Thoracic aorta (tissue), 2 donors: ENCODE measurements at places on chromosomes 7 and 10. TPM values are rescaled to one million over a fixed set of nuclear protein-coding genes. Genes with fewer than 3 reads are reported as not detected.

The TMEM130 gene
- total RNA-seq: 26.2 TPM

GRCh38 chr10:114402233-114402632, 2.1 kb downstream of the AFAP1L2 start:
- no peak for DNase-seq

DNA sequence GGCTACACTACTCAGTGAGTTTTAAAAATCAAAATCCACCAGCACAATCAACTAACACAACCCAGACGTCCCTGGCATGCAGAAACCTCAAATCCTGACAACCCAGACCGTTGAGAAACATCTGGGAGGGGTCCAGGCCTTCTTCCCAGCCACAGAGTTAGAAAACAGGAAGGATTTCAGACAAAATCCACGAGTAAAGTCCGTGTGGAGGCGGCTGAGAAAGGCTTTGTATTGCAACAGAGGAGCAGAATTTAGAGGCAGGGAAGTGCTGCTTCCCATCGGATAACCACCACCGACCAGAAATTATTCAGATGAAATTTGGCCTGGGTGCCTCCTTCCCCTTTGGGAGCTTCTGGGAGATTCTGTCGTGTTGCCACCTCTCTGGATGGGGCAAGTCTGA, 61.5 kb downstream of the TNS3 start:
- DNase-seq: peak; percentile 53

GRCh38 chr10:79436066-79436849, 9.2 kb downstream of the ZCCHC24 start:
- DNase-seq: no peak

DNA sequence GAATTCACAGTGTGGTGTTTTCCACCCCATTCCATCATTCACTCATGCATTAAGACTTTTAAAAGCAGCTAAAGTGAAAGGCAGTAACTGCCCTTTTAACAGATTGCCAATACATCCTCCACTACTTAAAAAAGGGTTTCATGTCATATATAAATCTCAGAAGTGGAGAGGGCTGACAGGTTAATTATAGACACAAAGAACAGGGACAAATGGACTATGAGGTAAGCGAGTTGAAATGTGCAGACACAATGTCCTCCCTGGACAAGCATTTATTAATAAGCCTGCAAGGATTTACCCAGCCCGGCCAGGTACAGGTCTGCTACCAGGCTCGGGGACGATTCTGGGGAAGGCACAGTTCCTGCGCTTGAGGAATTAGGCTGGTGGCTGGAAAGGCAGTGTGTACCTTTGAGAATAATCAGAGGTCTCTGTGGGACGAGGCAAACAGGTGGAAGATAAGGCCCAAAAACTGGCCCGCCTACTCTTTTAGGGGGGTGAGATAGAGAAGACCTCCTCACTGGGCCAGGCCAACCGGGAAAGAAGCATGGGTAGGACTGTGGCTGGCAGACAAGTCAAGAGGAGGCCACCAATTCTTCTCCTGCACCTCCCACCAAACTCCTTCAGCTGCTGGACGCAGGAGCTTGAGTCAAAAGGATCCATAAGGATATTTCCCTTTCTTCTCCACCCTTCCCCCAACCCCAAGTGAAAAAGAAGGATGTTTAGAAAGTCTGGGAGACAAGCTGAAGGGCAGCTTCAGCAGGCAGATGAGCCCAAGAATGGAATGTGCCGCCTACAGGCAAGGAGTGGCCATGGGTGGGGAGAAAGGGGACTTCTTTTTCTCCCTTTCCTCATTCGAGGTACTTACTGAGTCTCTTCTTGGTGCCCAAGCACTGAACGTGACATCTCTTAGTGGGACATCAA, 1.5 kb downstream of the PDLIM1 start:
- DNase-seq: no peak

GRCh38 chr10:70832221-70832620, 16.5 kb downstream of the SGPL1 start:
- DNase-seq: no peak
